Spleen (tissue), 13 donors: ENCODE measurements at places on chromosomes 12 and 14. TPM values are rescaled to one million over a fixed set of nuclear protein-coding genes. Genes with fewer than 3 reads are reported as not detected.

CACNA1C gene
- 14.1 TPM for total RNA-seq

FAM161B gene
- 4.3 TPM for total RNA-seq

SLC7A7 gene
- total RNA-seq: 112 TPM

PLEKHG3 gene
- total RNA-seq: 56.2 TPM

LRRC43 gene
- 0.85 TPM for total RNA-seq

GRCh38 chr14:90505531-90505930 lies 108.7 kb downstream of the CALM1 start:
- H3K36me3 ChIP-seq: no peaks in the 10 kb centered on the region
- no peak overlapping the region for H3K4me3 ChIP-seq
- DNase-seq: peak; percentile 46
- peaks cover 9% of the 10 kb centered on the region for H3K27me3 ChIP-seq

GRCh38 chr12:2679068-2679815 lies 115.5 kb upstream of the FKBP4 start:
- no peaks in the 10 kb centered on the region for H3K4me1 ChIP-seq
- no peak overlapping the region for H3K4me3 ChIP-seq

GRCh38 chr14:56975521-56975920 lies 165.2 kb upstream of the OTX2 start:
- DNase-seq: no peak
- no peaks in the 10 kb centered on the region for H3K4me1 ChIP-seq
- no peaks in the 10 kb centered on the region for H3K36me3 ChIP-seq
- no peak overlapping the region for H3K27ac ChIP-seq
- H3K27me3 ChIP-seq: no peaks in the 10 kb centered on the region

- no peaks in the 10 kb centered on the region for H3K27me3 ChIP-seq
- H3K36me3 ChIP-seq: no peaks in the 10 kb centered on the region
- no peaks in the 10 kb centered on the region for H3K4me1 ChIP-seq
- no peak overlapping the region for H3K4me3 ChIP-seq
- H3K27ac ChIP-seq: no peak overlapping the region
Observed at GRCh38 chr12:61502179-61502578, 758.0 kb upstream of the USP15 start.

DNA sequence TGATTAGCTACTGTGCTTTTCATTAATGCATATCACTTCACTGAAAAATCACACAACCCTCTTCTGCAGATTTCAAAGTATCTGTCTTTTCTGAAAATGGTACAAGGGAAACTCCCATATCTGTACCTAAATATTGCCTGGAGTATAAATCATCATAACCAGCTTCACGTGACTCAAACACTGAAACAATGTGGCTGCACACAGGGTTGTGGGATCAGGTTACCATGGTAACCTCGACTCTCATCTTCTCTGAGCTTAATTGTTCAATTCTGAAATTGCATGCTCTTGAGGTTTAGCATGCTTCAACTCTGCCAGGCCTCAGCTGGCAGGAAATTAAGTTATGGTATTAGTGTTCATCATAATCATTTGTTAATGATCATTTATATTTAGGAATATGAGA lies 77.5 kb upstream of the CPSF6 start:
- no peak overlapping the region for H3K4me3 ChIP-seq
- DNase-seq: no peak
- no peaks in the 10 kb centered on the region for H3K36me3 ChIP-seq
- peaks cover 6% of the 10 kb centered on the region for H3K4me1 ChIP-seq
- H3K27ac ChIP-seq: no peak overlapping the region

GRCh38 chr12:8658346-8658745 lies 4.3 kb downstream of the MFAP5 start:
- no peaks in the 10 kb centered on the region for H3K36me3 ChIP-seq
- H3K27me3 ChIP-seq: no peaks in the 10 kb centered on the region
- DNase-seq: no peak
- no peaks in the 10 kb centered on the region for H3K4me1 ChIP-seq
- H3K4me3 ChIP-seq: no peak overlapping the region

- no peak overlapping the region for H3K4me3 ChIP-seq
- no peaks in the 10 kb centered on the region for H3K27me3 ChIP-seq
- H3K36me3 ChIP-seq: peaks cover 3% of the 10 kb centered on the region
- H3K27ac ChIP-seq: no peak overlapping the region
- no peak for DNase-seq
Observed at GRCh38 chr12:123949770-123950165, 22.9 kb downstream of the CCDC92 start.

DNA sequence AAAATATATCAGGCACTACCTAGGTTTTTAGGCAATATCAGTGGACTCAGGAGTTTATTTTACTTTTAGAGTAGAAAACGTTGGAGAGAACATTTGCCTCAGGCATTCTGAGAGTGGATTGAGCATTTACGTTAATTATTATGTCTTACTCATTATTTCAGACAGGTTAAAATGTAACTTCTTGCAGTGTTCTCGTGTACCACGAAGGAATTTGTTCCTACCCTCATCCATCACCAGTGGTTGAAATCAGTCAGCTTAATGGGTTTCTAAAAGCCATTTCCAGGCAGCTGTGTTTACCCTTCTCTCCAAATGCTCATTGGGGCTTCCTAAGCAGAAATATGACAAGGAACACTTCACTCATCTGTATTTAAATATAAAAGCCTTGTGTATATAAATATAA lies 9.1 kb upstream of the LDHB start:
- H3K4me3 ChIP-seq: no peak overlapping the region
- no peaks in the 10 kb centered on the region for H3K27me3 ChIP-seq
- H3K4me1 ChIP-seq: no peaks in the 10 kb centered on the region
- H3K27ac ChIP-seq: no peak overlapping the region

DNA sequence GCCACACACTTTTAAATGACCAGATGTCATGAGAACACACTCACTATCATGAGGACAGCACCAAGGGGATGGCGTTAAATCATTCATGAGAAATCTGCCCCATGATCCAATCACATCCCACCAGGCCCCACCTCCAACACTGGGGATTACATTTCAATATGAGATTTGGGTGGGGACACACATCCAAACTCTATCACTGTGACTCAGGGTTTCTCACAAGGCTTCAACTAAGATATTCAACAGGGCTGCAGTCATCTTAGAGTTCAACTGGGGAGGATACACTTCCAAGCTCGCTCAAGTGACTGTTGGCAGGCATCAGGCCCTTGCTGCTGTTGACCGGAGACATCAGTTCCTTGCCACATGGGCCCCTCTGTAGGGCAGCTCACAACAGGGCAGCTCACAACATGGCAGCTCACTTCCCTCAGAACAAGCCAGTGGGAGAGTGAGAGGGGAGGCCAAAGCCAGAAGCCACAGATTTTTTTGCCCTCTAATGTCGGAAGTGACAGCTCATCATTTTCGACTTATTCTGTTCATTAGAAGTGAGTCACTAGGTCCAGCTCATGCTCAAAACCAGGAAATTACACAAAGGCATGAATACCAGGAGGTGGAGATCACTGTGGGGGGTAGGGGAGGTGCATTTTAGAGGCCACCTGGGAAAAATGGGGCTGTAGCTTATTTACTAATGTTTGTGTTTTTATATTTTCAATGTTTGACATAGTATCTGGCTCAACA lies 50.8 kb upstream of the PTHLH start:
- no peak overlapping the region for H3K27ac ChIP-seq
- H3K27me3 ChIP-seq: no peaks in the 10 kb centered on the region
- H3K4me1 ChIP-seq: no peaks in the 10 kb centered on the region
- H3K36me3 ChIP-seq: no peaks in the 10 kb centered on the region

DNA sequence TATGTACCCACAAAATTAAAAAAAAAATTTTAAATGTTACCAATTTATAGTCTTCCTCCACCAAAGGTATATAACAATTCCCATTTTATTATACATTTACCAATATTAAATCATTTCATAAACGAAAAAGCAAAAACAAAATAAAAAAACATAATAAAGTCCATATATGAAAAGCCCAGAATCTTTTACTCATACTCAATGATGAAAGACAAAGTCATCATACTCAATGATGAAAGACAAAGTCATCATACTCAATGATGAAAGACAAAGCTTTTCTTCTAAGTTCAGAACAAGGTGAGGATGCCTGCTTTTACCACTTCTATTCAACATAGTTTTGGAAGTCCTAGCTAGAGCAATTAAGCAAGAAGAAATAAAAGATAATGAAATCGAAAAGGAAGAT lies 28.1 kb downstream of the TMEM116 start:
- no peak overlapping the region for H3K27ac ChIP-seq
- no peak for DNase-seq
- H3K4me1 ChIP-seq: no peaks in the 10 kb centered on the region
- H3K27me3 ChIP-seq: no peaks in the 10 kb centered on the region

GRCh38 chr12:47942614-47943225 lies 20.7 kb upstream of the TMEM106C start:
- H3K27ac ChIP-seq: no peak overlapping the region
- H3K4me3 ChIP-seq: no peak overlapping the region
- peaks cover 27% of the 10 kb centered on the region for H3K27me3 ChIP-seq
- DNase-seq: no peak

- DNase-seq: no peak
- H3K4me1 ChIP-seq: no peaks in the 10 kb centered on the region
- H3K27ac ChIP-seq: no peak overlapping the region
Observed at GRCh38 chr14:40248671-40249070, 816.4 kb upstream of the FBXO33 start.

- DNase-seq: no peak
- no peaks in the 10 kb centered on the region for H3K4me1 ChIP-seq
- no peak overlapping the region for H3K27ac ChIP-seq
- H3K4me3 ChIP-seq: no peak overlapping the region
- no peaks in the 10 kb centered on the region for H3K27me3 ChIP-seq
Observed at GRCh38 chr12:18165422-18165871, 75.5 kb upstream of the RERGL start.

DNA sequence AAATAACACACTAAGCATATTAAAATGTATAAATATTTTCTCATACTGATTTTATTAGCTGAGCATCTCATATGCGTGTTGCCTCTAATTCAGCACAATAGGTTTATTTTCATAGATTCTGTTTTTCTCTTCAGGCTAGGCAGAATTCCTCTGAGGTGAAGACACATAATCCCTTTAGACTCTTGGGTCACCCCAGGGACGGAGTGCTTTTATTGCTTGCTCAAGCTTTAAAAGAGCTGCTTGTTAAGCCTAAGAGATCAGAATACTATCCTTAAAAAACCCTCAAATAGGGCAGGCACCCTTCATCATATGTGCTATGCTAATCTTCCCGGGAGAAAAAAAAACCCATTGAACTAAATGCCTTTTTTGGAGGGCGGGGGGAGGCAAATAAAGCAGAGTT lies 390.1 kb downstream of the KCNH5 start:
- no peak for DNase-seq
- no peaks in the 10 kb centered on the region for H3K27me3 ChIP-seq
- no peak overlapping the region for H3K4me3 ChIP-seq
- no peaks in the 10 kb centered on the region for H3K4me1 ChIP-seq
